Aorta (tissue), 5 donors: ENCODE measurements at places on chromosomes 3 and 15. TPM values are rescaled to one million over a fixed set of nuclear protein-coding genes. Genes with fewer than 3 reads are reported as not detected.

GRCh38 chr3:143328451-143328850 is 208.9 kb downstream of the CHST2 start:
- DNase-seq = no peak
- H3K27me3 ChIP-seq = no peaks in the 10 kb centered on the region
- H3K4me1 ChIP-seq = no peaks in the 10 kb centered on the region

- H3K36me3 ChIP-seq = no peaks in the 10 kb centered on the region
- no peak overlapping the region for H3K4me3 ChIP-seq
- no peak for DNase-seq
- no peaks in the 10 kb centered on the region for H3K4me1 ChIP-seq
Observed at GRCh38 chr15:52730173-52730572, 51.0 kb upstream of the ATOSA start.

NR1I2 gene
- 0.12 TPM for total RNA-seq

- no peak for DNase-seq
- no peaks in the 10 kb centered on the region for H3K27me3 ChIP-seq
- H3K36me3 ChIP-seq = no peaks in the 10 kb centered on the region
- H3K27ac ChIP-seq = no peak overlapping the region
Observed at GRCh38 chr3:190444576-190445145, 5.0 kb downstream of the TMEM207 start.

- H3K4me1 ChIP-seq = no peaks in the 10 kb centered on the region
- H3K4me3 ChIP-seq = no peak overlapping the region
- no peaks in the 10 kb centered on the region for H3K27me3 ChIP-seq
- H3K27ac ChIP-seq = no peak overlapping the region
- H3K36me3 ChIP-seq = no peaks in the 10 kb centered on the region
Observed at GRCh38 chr3:88661433-88661824, 446.0 kb upstream of the EPHA3 start.

DNA sequence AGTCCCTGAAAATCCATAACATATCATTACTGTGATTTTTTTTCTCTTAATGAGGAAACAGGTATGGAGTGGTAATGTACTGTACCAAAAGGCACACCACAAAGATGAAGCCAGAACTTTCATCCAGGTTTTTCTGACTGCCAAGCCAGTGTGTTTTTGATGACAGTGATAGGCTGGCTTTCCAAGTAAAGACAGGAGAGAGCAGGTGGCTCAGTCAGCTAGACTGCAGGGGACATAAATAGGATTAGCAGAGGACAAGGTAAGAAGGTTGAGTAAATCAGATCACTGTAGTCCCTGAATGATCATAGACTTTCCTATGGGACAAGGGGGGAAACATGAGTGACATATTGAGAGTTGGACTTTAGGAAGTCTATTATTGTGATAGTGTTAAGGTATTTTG is 127.9 kb downstream of the GADL1 start:
- H3K4me1 ChIP-seq = no peaks in the 10 kb centered on the region
- no peaks in the 10 kb centered on the region for H3K27me3 ChIP-seq
- no peaks in the 10 kb centered on the region for H3K36me3 ChIP-seq

GRCh38 chr3:194439881-194440550 is 41.0 kb upstream of the GP5 start:
- peaks cover 2% of the 10 kb centered on the region for H3K36me3 ChIP-seq
- no peaks in the 10 kb centered on the region for H3K27me3 ChIP-seq
- H3K27ac ChIP-seq = no peak overlapping the region
- no peak overlapping the region for H3K4me3 ChIP-seq
- no peaks in the 10 kb centered on the region for H3K4me1 ChIP-seq

DNA sequence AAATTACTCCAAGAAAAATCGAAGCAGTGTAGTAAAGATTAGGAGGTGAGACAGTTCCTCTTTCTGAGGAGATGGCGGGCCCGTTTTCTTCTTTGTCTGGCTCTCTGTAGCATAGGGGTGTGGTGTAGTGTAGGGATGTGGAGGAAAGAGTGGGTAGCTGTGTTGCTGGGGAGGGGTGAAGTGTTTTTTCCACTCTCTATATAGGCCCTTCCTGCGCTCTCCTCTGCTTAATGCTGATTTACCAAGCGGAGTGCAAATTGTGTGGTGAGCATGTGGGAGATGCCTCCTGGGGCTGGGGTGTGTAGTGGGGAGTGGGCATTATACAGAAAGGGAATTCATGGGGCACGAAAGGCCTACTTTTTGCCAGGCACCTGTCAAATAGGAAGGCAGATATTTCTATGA is 94.9 kb downstream of the ST6GAL1 start:
- H3K27me3 ChIP-seq = no peaks in the 10 kb centered on the region
- DNase-seq = no peak
- peak overlapping the region; percentile 2 for H3K27ac ChIP-seq
- no peaks in the 10 kb centered on the region for H3K36me3 ChIP-seq
- no peaks in the 10 kb centered on the region for H3K4me1 ChIP-seq

- no peak overlapping the region for H3K4me3 ChIP-seq
- H3K27me3 ChIP-seq = no peaks in the 10 kb centered on the region
- H3K4me1 ChIP-seq = no peaks in the 10 kb centered on the region
- H3K36me3 ChIP-seq = no peaks in the 10 kb centered on the region
- DNase-seq = no peak
- no peak overlapping the region for H3K27ac ChIP-seq
Observed at GRCh38 chr3:54965746-54966145, 37.9 kb upstream of the LRTM1 start.

- no peaks in the 10 kb centered on the region for H3K36me3 ChIP-seq
- H3K27me3 ChIP-seq = no peaks in the 10 kb centered on the region
- DNase-seq = no peak
Observed at GRCh38 chr15:91887321-91887720, 33.8 kb downstream of the SLCO3A1 start.

DNA sequence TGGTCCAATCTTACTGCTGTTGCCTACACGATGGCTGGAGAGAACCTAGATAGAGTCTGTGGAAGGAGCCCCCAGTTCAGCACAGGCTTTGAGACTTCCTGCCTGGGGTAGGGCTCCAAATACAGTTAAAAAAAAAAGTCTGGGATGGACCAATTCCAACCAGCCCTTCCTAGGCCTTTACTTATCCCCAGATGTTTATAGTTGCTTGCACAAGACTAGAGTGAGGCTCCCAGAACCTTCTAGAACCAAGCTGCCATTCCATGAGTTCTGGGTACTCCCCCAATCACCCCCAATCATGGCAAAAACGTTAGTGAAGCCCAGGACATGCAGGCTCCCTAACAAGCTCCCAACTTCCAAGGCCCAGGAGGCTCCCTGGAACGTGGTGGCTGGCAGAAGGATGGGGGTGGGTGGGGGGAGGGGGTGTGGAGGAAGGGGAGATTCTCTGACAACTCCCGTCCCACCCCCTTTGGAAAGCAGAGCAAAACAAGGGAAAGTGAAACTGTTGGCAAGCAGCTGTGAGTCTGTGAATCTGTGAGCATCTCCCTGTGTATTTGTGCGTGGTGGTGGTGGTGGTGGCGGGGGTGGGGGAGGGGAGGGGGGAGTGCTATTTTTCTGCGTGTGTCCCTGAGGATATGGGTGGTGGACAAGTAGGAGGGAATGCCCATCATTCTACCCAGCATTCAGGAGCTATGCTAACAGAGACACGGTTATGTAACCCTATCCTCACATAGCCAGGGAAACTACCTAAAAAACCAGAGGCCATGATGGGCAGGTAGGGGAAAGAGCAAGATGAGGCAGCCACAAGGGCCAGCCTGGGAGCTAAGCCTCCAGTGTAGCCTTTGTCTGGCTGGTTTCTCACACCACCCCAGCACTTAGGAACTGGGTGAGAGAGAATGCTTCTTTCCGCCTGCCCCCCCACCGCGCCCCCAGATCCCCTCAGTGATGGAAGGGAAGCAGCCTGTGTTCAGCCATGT is 2.0 kb downstream of the MST1R start:
- H3K27me3 ChIP-seq = no peaks in the 10 kb centered on the region
- H3K4me3 ChIP-seq = no peak overlapping the region
- H3K27ac ChIP-seq = no peak overlapping the region
- H3K4me1 ChIP-seq = peaks cover 3% of the 10 kb centered on the region
- no peak for DNase-seq
